ENCODE measurements at places on chromosomes 7 and 10. TPM values are rescaled to one million over a fixed set of nuclear protein-coding genes. Genes with fewer than 3 reads are reported as not detected.

- DNase-seq, result no peak
Measured at GRCh38 chr10:7403620-7404019, 7.2 kb downstream of the SFMBT2 start.

DNA sequence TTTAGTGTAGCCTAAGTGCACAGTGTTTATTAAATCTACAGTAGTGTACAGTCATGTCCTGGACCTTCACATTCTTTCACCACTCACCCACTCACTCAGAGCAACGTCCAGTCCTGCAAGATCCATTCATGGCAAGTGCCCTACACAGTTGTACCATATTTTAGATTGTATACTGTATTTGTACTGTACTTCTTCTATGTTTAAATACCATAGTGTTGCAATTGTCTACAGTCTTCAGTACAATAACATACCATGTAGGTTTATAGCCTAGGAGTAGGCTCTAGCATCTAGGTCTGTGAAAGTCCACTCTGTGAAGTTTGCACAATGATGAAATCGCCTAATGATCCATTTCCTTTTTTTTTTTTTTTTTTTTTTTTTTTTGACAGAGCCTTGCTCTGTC is 12.0 kb downstream of the EEPD1 start:
- DNase-seq, result no peak

DNA sequence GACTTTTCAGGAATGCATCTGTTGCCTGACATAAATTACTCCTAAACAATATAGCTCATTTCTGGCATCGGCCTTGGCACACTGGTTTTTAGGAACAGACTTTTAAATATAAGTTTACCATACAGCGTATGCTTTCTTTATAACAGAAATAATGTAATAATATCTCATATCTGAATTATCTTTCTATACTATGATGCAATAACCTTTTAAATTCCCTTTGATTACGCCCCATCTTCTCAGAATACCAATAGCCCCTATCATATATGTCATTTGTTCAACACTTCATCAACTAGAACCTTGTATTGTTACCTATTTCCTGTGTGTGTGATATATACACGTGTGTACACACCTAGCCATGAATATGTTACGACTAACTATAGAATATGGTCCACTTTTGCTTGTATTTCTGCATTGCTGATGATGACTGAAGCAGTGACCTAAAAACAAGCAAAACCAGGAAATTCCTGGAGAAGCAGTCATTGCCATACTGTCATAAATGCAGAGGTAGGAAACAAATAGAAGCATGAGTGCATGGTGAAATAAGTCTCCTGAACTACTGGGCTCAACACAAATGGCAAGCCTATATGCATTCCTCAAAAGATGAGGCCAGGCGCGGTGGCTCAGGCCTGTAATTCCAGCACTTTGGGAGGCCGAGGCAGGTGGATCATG is 618.4 kb upstream of the NRP1 start:
- DNase-seq, result no peak

GRCh38 chr10:8919280-8919679 is 864.8 kb downstream of the GATA3 start:
- no peak for DNase-seq

DNA sequence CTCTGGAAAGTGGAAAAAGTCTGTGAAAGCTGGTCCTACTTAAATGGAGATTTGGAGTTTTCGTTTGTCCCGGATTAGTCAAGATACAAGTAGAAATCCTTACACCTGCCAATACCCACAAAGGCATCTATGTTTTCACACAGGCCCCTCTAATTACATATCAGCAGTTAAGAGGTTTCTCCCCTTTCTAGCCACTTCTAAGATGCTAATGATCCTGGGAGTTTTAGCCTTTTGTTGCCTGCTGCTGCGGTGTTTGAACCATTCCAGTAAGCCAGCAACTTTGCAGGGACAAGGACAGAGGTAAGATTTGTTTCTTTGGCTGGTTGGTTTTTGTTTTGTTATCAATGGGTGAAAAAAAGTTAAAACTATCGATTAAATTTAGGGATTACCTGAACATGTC is 5.8 kb upstream of the C1QL3 start:
- no peak for DNase-seq

GRCh38 chr7:18940593-18941134 is 176.8 kb downstream of the TWIST1 start:
- DNase-seq, result no peak

DNA sequence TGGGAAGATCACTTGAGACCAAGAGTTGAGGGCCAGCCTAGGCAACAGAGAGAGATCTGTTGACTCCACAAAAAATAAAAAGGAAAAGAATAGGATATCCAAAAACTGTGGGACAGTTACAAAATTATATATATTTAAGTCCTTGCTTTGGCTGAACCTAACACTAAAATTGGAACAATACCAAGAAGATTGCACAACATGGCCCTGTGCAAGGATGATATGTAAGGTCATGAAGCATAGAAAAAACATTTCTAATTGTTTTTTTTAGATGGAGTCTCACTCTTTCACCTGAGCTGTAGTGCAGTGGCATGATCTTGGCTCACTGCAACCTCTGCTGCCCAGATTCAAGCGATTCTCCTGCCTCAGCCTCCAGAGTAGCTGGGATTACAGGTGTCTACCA is 139.0 kb downstream of the TPST1 start:
- DNase-seq, result no peak

The ASZ1 gene
- not detected for total RNA-seq

GRCh38 chr7:114310345-114311110 is 104.1 kb upstream of the FOXP2 start:
- DNase-seq, result no peak

GRCh38 chr7:140646931-140647647 is 6.5 kb upstream of the DENND2A start:
- DNase-seq, result peak; percentile 37

- no peak for DNase-seq
Measured at GRCh38 chr10:102604439-102604841, 39.8 kb upstream of the TRIM8 start.

The FRMD4A gene
- not detected for total RNA-seq

GRCh38 chr10:95501203-95502094 is 59.7 kb downstream of the SORBS1 start:
- DNase-seq, result no peak

The LZTS2 gene
- 34.3 TPM for total RNA-seq

- DNase-seq, result no peak
Measured at GRCh38 chr7:25384788-25385505, 156.7 kb upstream of the NPVF start.

The MNX1 gene
- total RNA-seq, result not detected

GRCh38 chr7:157293413-157293788 is 43.4 kb upstream of the DNAJB6 start:
- no peak for DNase-seq

GRCh38 chr10:131207176-131207575 is 104.3 kb downstream of the TCERG1L start:
- no peak for DNase-seq

DNA sequence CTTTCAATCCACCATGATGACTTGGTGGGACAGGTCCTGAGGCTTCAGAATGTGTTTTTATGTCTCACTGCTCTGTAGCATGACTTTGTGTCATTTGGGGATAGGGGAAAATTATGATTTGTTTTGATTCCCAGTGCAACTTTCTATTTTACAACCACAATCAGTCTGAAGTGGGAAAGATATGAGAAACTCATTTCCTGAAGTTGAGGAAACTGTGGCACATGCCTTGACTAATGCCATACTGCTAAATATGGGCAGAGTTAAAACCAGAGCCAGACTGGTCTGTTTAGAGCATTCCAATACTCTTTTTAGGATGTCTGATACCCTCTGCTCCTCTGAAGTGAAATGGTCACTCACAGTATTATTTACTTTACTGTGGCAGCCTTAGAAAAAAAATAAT is 307.7 kb downstream of the ADRA2A start:
- no peak for DNase-seq

DNA sequence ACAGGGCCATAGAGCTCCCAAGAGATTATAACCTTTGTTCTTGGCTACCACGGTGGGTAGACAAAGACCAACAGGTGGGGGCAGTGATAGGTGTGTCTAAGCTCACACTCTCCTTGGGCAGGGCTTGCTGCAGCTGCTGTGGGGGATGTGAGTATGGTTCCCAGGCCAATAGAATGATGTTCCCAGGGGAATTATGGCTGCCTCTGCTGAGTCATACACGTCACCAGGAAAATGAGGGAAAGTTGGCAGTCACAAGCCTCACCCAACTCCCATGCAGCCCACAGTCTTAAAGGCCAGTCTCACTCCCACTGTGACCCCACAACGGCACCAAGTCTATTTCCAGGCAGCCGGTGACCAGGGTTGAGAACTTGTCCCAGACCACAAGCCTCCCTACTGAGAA is 453.4 kb upstream of the PODXL start:
- DNase-seq, result no peak

GRCh38 chr10:123595661-123596060 is 70.5 kb upstream of the GPR26 start:
- no peak for DNase-seq

GRCh38 chr7:43072530-43072929 is 39.9 kb upstream of the HECW1 start:
- DNase-seq, result no peak

The TFEC gene
- 0.96 TPM for total RNA-seq

- DNase-seq, result no peak
Measured at GRCh38 chr7:8246020-8246419, 15.9 kb downstream of the ICA1 start.

DNA sequence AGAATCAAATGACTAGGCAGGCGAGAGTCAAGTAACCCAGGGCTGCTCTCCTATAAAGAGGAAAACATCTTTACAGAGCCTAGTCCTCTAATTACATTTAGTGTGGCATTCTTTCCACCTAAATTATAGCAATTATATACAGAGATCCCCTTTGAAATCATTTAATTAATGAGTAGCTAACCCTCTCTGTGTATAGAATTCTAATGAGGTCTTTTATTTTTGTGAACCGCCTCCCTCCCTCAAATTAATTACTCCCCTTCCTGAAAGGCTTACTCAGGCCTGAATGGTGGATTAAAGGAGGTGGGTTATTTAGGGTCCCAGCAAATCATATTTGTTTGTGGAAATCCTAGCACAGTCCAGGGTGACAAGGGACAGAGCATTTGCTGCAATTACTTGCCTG is 551.8 kb downstream of the SORCS3 start:
- DNase-seq, result no peak

DNA sequence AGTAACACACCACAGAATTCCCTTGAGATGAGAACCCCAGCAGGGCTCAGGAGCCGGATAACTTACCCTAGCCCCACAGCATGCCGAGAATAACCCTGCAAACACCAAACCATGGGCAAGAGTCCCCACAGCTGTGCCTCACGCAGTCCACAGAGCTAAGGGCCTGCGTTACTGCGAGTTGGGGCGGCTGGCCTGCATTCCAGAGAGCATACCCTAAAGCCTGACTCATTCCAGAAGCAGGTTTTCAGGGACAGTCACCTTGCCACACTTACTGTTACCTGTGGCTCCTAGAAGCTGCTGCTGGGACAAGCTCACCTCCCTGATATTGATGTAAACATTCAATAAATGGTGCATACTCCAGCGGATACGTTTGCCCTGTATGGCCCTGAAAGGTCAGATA is 18.6 kb downstream of the FGFR2 start:
- DNase-seq, result no peak

The GPR15LG gene
- not detected for total RNA-seq

- no peak for DNase-seq
Measured at GRCh38 chr10:30155401-30155800, 96.0 kb upstream of the JCAD start.

The TAS2R41 gene
- not detected for total RNA-seq

The LIPF gene
- total RNA-seq, result not detected

DNA sequence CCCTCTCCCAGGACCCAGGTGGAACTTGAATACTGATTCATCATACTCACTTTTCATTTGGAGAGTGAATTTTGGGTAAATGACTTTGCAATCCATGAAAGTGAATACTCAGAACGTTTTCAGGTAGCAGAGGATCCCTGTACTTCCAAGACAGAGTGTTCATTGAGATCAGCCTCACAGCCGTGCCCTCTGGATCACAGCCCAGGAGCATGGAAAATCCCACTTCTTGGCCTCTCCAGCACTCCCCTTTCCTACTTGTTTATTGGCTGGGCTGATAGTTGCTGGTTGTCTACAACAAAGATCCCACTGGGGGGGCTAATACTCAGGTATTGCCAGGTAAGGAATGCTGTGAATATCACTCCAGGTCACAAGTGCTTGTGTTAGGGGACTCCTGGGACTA is 5.9 kb downstream of the GCK start:
- no peak for DNase-seq

The COBL gene
- not detected for total RNA-seq

GRCh38 chr10:2121929-2122328 is 384.6 kb upstream of the ADARB2 start:
- no peak for DNase-seq

- DNase-seq, result no peak
Measured at GRCh38 chr7:16934722-16935340, 53.0 kb upstream of the AGR3 start.

The SLIT1 gene
- total RNA-seq, result 0.26 TPM

- DNase-seq, result no peak
Measured at GRCh38 chr7:34044734-34045353, 139.5 kb downstream of the BMPER start.

GRCh38 chr7:70325509-70326101 is 727.3 kb downstream of the AUTS2 start:
- DNase-seq, result no peak

GRCh38 chr10:114492351-114493037 is 88.2 kb upstream of the AFAP1L2 start:
- DNase-seq, result no peak

The PPP1R17 gene
- total RNA-seq, result not detected

DNA sequence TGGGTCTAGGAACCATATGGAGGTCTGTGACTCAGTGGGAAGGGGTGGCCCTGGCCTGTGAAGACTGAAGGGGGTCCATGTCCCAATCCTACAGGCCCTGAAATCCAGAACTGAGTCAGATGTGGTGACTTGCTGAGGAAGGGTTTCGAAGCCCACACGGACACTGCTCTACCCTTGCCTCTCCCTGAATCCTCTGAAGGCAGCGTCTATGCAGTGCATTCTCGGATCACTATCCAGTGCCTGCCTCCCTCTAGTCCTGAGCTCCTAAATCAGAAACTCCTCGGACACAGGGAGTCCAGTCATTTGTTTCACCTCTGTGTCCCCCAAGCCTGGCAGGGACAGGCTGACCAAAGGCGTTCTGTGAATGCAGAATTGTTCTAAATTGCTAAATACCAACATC is 25.4 kb upstream of the TMEM72 start:
- DNase-seq, result no peak

DNA sequence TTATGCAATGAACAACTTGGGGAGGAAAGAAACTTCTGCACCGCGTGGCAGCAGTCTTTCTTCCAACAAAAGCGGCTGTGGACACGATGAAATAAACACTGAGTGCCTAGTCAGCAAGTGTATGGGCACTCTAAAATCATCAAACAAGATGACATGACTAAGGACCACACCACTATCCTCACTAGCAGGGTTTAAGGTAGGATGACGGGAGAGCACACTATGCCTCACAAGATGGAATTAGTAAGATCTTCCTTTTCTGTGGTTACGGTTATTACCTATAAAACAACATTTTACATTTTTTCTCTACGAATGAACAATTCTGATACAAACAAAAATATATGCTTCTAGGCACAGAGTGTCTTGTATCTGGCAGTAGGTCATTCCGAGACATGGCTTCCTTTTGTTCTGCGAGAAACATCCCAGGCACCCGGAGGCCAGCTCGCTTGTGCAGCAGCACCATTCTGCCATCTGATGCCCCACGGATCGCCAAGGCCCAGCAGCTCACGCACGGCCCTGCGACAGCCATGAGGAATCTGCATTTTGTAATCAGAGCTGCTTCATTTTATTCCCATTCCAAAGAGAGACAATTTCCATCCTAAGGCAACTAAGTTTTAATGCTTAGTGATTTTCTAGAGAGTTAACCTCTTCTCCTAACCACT is 54.1 kb upstream of the NCAPG2 start:
- DNase-seq, result no peak

- no peak for DNase-seq
Measured at GRCh38 chr7:47586925-47587324, 5.0 kb upstream of the TNS3 start.
